ENCODE measurements at places on chromosomes 6 and 20.

DNA sequence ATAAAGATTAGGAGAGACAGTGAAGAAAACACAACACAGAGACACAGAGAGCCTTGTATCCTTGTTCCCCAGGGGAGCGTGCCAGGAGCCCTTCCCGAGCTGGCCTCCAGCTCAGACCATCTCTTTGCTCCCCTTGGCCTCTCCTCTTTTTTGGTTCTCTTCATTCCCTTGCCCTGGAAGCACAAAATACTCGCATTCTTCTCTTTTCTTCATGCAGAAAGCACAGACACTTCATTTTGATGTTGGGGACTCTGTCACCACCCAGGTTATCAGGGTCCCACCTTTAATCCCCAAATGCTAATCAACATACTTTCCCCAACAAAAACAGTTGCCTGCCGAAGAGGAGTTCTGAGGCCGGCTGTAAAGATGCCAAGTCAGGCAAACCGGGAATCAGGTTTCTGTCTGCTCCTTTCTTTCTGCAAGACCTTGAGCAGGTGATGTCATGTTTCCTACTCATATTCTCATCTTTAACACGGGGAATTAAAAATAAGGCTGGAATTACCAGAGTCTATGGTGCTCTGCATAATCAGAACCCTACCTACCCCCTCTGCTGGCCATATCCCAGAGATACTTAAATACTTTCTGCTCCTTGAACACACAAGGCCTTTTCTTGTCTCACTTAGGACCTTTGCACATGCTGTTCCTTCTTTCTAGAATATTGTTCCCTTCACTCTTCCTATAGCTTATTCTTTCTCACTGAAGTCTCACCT lies 21.7 kb downstream of the TGM6 start:
- DNase-seq: no peak

GRCh38 chr6:32974541-32975308 lies 6.3 kb downstream of the BRD2 start:
- no peak for DNase-seq

DNA sequence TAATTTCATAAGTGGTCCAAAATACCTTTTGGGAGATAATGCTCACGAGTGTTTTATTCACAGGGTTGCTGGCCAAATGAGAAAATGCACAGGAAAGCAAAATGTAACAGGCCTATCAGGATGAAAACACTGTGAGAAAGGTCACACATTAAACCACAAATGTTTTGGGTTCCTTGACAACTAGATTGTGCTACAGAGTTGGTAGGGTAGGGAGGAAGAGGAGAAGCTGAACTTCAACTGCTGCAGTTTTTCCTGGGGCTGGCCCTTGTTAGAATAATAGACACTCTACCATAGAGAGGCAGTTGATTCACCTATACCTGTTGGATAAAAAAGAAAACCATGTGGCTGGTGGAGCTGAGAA lies 28.1 kb upstream of the PAQR8 start:
- no peak for DNase-seq

DNA sequence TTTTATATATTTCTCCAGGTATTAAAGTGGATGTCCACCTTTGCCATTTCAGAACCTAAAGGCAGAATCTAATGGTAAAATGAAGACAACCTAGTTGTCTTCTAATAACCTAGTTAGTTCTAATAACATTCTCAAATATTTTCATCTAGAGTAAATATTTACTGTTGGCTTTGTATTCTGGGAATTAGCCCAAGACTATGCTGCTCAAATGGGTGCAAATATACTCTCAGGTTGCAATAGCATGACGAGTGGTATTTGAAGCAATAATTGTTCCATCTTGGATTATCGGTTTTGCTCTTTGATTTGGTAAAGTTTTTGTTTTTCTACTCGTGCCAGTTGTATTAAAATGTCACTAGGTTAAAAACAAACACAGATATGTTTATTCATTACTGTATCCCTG lies 21.0 kb upstream of the RSPH4A start:
- DNase-seq: no peak

DNA sequence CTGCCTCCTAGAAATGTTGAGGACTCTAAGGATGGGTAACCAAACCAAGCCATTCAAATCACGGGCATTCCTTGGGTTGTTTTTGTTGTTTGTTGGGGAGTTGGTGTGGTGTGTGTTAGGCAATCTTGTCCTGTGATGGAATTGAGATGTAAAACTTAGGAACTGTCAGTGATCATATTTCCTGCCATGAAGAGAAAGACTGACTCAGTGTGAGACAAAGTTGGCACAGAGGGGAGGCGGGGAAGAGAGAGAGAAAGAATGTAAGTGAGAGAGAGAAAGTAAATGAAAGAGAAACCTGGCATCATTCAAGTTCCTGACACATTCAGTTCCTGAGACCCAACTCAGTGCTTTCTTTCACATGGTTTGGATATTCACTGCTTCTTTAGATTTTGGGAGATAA lies 21.6 kb upstream of the FBXO30 start:
- no peak for DNase-seq

GRCh38 chr6:119352001-119352400 lies 2.4 kb upstream of the MAN1A1 start:
- no peak for DNase-seq

DNA sequence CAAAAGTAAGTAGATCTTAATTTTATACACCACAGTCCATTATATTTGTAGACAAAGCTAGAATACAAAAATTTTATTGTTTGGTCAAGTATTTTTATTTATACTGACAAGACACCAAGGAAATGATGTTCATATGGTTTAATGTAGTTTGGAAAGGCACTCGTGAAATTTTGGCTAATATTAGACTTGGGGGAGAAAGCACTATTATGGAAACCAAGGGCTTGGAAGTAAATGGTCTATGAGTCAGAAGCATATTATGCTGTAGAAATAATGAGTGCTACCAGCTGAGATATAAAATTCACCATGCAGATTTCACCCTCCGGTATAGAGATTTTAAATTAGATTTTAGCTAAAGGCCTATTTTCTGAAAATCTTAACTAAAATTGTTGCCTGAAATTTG lies 233.6 kb downstream of the KCNQ5 start:
- DNase-seq: no peak

DNA sequence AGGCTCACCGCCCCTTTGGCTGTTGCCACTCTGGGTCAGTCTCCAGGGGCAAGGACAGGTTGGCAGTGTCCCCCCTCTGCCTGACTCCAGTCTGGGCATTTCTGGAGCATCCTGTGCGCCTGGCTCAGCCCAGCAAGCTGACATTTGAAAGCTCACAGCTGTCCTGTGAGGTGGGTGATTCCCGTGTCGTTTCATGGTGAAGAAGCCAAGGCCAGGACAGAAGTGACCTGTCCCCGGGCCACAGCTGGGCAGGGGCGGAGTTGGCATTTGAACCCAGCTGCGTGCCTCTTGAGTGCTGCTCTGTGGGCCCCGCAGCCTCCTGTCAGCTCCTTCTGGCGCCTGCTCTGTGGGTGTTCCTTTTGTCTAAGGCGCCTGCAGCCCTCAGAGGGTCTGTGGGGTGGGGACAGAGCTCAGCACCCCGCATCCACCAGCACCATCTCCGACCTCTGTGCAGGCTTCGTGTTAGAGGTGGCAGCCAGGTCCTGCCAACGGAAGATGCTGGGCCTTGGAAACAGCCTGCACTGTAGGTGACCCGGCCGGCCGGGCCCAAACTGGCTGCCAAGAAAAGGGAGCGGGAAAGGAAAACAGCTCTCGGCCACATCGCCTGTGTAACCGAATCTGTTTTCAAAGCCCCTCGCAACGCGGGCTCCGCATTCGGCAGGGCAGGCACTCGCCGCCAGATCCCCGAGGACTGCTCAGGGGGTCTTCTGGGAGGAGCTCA lies 5.8 kb upstream of the GATA5 start:
- DNase-seq: no peak

- DNase-seq: no peak
These were observed 18.3 kb downstream of the PRDM1 start for GRCh38 chr6:106104476-106104875.

DNA sequence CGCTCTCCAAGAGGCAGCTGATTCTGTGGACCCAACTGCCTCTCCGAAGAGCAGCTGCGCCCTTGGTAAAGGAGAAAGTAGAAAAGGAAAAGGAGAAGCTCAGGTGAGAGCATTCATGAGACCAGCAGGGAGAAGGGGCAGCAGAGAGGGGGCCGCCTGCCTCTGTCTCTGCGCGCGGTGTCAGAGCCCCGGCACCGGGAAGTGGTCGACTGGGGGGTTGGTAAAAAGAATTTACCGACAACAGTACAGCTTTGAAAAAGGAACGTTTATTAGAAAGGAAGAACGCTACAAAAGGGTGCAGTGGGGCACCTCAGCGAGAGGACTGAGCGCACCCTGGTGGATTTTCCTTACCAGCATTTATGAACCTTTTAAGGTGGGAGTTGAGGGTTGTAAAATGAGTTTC lies 61.9 kb downstream of the GPR6 start:
- DNase-seq: peak; percentile 61

DNA sequence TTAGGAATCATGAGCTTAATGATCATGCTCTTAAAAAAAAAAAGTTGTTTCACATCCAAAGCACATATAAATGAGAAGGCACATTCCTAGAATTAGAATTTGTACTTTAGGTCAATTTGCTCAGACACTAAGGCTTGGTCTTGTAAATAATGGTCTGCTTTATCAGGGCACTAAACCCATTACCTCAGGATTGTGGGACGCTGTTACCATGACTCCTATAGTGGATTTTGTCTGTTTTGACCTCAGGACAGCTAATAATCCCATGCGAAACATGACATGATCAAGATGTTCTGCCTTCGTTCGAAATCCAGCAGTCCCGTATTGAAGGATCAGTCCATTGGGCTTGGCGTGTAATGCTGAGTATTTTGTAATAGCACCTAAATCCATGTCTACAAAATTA lies 2.4 kb downstream of the PGM3 start:
- no peak for DNase-seq

GRCh38 chr6:71524201-71524600 lies 235.6 kb downstream of the OGFRL1 start:
- no peak for DNase-seq

DNA sequence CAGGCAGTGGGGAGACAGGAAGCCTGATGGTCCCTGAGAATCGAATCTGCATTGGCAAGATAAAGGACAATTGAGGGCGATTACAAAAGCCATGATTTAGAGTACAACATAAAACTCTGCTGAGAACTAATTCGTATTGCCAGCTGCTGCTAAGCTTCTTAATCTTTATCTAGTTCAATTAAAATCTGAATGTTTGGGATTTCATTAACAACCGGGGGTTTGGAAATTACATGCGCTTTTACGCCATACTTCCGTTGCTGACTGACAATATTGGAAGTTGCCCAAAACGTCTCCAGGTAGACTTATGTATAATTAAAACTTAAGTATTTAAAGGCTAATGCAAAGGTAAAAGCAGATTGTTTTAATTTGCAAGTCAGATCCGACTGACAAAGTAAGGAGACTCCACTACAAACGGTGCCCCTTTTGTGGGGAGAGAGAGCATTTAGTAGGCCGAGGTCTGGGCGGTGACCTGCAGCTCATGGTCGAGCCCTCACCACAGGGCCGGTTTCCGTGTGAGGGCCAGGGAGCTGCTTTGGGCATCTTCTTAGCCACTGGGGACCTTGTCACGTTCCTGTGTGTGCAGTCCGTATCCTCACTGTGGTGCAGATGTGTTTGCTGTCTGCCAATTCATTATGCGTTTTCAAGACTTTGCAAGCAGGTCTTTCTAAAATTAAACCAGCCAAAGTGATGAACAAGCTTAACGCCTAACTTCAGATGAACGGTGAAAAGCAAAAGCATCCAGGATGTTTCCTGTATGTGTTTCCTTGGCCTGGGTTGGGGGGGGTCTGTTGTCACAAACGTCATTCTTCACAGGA lies 49.9 kb downstream of the CDH4 start:
- no peak for DNase-seq

GRCh38 chr6:130381012-130381411 lies 15.2 kb downstream of the TMEM200A start:
- DNase-seq: no peak

DNA sequence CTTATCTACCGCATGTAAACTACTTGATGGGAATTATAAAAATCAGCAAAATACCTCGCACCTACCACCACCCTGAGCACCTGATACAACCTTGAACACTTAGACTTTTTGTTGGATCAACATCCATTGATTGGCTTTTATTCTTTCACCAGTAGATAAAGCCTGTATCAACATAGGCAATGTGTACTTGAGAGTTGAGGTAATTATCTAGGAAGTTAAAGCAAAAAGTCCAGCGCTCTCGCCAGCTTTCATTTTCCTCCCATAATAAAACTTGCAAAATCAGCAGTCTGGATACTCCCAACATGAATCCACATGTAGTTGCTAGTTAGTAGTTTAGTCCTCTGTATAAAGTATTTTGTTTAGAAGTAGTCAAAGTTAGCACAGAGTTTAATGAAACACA lies 132.0 kb upstream of the PRDM1 start:
- DNase-seq: no peak

GRCh38 chr6:111098597-111098996 lies 11.3 kb downstream of the SLC16A10 start:
- no peak for DNase-seq

GRCh38 chr6:98823428-98824161 lies 10.8 kb upstream of the POU3F2 start:
- no peak for DNase-seq

- DNase-seq: no peak
These were observed 1581.8 kb downstream of the HACE1 start for GRCh38 chr6:103277936-103278335.

- peak; percentile 16 for DNase-seq
These were observed 178.4 kb downstream of the DLL1 start for GRCh38 chr6:170112583-170112860.

- DNase-seq: no peak
These were observed 9.6 kb downstream of the KCNQ5 start for GRCh38 chr6:72631480-72631879.

GRCh38 chr6:21955053-21955595 lies 341.7 kb downstream of the PRL start:
- DNase-seq: no peak

DNA sequence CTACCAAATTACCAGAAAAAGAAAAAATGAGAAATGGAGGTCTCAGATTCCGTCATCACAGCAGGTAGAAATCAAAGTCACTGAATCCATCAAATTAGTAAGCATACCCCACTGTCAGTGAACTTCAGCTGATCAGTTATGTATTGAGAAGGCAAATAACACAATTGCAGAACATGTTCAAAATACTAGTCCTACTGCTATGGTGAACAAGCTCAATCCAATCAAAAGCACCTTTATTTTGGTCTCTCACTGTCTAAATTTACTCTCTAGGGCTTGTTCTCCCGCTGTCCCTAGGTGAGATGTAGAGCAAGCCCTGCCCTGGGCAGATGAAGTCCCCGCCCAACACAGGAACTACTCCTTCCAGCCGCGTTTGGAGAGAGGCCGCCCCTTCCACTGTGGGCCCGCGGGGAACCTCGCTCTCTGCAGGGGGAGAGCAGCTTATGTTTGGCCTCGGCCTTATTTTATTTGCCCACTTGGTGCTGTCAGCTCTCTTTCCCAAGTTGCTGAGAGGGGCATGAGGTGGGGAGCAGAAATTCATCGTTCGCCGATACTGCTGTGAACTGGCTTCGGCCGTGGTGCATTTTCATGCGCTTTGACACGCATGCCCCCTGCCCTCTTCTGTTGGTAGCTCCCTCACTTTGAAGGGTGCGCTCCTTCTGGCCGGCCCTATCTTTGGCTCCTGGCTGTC lies 14.3 kb upstream of the MAP1LC3A start:
- DNase-seq: peak; percentile 32
